ENCODE measurements at places on chromosomes 12 and 14.
A peak's percentile ranks its signal among the peaks of the same experiment; 100 is the strongest.

DNA sequence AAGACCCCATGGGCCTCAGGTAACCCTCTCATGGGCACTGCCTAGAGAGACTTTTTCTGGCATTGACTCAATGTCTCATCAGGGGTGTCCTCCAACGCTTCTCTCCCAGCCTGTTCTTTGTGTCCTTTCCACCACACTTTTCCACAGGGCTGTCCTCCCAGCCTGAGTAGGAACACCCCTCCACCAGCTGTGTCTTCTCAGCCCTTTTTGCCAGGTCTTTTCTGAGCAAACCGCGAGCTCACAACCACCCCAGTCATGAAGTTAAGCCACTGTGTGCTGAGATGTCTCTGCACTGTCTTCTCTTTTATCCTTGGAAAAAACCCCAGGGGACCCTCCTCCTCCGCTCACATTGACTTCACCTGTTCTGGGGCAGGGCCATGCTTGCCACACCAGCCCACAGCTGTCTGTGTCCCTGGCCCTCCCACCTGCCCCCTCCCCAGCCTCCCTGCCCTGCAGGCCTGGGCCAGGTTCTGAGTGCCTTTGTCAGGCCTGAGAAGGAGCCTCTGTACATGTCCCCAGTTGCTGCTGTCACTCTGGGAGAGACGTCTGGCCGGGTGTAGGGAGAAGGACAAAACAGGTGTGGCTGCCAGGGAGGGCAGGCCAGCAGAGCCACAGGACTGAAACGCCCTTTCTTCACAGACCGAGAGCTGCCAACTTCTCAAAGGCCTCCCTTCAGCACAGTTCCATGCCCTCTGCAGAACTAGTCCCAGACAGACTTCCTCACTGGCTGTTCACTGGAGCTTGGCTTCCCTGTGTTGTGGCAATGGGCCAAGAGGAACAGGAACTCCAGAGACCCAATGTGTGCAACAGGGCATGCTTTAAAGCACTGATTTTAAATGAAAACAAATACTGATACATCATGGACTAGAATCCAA lies 50.5 kb upstream of the PNMA1 start:
- no peak for DNase-seq

DNA sequence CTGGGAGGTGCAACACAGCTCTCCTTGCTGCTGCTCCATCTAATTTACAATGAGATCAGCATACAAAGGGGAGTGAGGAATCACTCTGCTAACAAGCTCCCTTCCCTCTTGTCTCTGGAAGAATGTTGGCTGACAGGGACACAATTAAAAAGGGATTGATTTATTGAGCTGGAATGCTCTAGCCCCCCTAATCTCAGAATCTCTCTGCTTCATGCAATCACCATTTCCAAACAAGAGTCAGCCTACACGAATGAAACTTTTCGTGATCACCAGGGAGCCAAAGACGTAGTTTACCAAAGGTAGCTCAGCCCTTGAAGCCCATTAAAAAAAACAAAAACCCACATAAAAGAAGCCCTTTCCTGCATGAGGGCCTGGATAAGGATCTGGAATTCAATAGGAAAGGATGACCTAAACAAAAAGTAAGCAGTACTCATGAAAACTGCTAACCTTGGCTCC lies 223.8 kb downstream of the C12orf75 start:
- no peak for DNase-seq

- no peak for DNase-seq
Observed at GRCh38 chr12:97714107-97714563, 251.5 kb downstream of the RMST start.

DNA sequence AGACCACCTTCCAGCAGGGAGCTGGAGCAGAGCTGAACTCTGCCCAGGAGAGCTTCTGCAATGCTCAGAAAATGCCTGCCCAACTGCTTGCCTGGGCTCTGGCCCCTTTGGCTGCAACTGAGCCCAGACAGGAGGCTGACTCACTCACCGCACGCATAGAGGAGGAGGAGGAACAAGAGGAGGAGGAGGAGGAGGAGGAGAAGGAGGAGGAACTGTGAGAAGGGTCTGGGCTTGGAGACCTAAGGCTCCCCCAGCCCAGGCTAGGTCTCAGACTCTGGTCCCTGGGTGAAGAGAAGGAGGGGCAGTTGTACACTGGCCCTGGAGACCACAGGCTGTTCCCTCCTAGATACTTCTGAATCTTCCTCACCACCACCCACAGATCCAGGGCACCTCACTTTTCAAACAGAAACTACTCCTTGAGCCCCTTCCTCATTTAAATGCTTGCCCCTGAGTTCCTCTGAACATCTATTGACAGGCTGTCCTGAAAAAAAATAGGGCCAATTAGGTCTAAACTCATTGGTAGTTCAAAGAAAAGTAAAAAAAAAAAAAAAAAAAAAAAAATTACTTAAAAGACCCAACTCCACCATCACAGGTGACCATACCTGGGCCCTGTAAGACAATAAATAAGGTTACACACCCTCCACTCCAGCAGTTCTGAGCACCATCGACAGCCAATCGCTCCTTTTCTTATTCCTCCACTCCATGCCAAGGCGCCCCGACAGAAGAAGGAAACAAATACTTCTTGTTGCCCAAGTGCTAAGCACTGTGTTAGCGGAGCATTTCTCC lies 674 bp downstream of the VDR start:
- DNase-seq: peak; percentile 76

DNA sequence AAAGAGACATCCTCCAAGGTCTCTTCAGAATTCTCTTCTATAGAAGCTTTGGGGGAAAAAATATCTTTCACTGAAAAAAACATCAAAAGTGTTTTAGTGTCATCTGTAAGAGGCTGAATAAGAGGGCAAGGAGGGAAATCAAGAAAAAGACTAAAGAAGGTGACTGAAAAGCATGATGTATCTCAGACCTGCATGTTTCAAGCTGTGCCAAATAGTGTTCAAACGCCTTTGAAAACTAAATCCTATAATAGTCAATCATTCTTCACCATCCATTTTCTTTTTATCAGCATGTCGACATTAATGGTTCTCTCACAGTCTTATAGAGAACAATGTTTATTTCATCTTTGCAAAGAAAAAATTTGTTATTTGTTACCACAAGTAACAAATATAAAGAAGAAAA lies 94.5 kb downstream of the CEP128 start:
- no peak for DNase-seq

DNA sequence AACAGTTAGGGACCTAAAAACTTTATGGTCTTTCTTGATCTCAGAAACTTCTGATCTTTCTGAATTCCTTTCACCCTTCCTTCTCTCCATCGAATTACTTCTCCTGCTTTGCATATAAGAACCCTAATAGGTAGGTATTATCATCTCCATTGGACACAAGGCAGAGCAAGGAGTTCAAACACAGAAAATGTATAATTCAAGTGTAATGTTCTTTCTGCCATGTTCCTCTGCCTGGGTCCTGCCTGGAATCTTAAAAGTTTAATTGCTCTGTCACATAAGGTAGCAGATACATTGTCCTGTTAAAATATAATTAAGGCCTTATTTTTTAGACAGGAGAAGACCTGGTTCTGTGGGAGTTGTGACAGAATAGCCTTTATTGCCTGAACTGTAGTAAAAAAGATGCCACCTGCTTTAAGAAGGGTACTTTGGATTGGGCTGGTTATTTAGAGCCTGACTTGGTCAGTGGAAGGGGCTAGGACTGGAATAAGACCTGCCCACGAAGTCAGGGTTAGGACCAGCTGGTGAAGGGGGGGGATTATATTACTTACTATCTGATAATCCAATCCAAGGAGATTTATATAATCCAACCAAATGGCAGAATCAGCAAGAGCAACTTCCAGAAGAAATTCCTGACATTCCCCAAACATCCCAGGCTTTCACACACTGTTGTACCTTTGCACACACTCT lies 10.4 kb downstream of the G2E3 start:
- no peak for DNase-seq

DNA sequence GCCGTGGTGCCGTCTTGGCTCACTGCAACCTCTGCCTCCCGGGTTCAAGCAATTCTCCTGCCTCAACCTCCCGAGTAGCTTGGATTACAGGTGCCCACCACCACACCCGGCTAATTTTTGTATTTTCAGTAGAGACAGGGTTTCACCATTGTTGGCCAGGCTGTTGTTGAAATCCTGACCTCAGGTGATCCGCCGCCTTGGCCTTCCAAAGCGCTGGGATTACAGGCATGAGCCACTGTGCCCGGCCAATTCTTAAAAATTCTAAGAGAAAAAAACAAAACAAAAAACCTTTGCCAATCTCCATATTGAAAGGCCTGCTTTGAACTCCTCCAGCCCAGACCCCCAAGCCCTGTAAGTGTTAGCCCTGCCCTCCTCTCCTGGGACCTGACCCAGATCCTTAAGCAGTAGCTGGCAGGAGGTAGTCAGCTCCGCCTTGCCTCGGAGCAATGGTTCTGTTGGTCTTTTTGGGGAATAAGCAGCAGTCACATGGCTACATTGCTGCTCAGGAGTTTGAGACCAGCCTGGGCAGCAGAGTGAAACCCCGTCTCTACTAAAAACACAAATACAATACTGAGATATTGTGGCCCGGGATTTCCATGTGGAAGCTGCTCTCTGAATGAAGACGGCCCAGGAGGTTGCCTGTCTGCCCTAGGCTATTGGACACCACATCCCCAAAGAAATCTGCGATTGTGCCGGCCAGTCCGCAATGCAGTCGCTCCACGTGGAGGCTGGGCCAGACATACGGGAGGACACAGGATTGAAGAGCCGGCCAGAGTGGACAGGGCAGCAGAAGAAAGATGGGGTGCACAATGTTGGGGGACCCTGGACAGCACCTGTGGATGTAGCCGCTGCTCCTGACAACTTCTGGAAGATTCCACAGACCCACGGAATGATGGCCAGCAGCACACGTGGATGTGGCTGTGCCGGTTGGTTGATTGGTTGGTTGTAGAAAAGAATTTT lies 28.8 kb upstream of the BEGAIN start:
- DNase-seq: no peak

- DNase-seq: no peak
Observed at GRCh38 chr14:64454671-64455070, 10.6 kb upstream of the AKAP5 start.

- no peak for DNase-seq
Observed at GRCh38 chr14:50489851-50490250, 42.5 kb downstream of the MAP4K5 start.

DNA sequence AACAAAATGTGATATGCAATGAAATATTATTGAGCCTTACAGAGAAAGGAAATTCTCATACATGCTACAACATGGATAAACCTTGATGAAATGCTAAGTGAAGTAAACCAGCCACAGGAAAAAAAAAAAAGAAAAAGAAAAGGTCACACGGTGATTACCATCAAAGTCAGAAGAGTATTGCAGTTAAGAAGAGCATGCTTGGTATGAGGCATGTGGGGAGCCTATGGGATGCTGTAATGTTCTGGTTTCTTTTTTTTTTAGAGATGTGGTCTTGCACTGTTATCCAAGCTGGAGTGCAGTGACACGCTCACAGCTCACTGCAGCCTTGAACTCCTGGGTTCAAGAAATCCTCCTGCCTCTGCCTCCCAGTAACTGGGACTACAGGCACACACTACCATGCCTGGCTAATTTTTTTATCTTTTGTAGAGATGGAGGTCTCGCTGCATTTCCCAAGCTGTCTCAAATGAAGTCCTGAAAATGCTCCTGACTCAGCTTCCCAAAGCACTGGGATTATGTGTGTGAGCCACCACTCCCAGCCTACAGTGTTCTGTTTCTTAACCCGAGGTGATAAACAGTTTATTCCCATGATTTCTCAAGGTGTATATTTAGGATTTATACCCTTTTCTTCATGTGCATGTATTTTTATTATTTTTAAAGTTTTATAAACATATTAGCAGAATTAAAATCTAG lies 96.2 kb downstream of the SEC23A start:
- no peak for DNase-seq

- peak; percentile 13 for DNase-seq
Observed at GRCh38 chr14:100530270-100531072, 56.7 kb downstream of the BEGAIN start.

GRCh38 chr12:69108037-69108436 lies 131.3 kb upstream of the CPSF6 start:
- DNase-seq: no peak

DNA sequence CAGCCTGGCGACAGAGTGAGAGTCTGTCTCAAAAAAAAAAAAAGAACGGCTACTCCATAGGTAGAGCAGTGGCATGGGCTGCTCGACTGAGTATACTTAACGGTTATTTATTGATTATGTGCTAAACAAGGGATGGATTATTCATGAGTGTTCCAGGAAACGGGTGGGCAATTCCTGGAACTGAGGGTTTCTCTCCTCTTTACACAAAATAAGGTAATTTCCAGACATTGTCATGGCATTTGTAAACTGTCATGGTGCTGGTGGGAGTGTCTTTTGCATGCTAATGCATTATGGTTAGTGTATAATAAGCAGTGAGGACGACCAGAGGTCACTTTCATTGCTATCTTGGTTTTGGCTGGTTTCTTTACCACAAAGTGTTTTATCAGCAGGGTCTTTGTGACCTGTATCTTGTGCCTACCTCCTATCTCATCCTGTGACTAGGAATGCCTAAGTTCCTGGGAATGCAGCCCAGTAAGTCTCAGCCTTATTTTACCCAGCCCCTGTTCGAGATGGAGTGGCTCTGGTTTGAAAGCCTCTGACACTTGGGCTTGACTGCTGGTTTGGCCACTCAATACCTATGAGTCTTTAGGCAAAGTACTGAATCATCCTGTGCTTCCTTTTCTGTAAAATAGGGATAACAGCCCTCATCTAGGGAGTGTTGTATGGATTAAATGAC lies 3.2 kb downstream of the DGLUCY start:
- DNase-seq: peak; percentile 37

- no peak for DNase-seq
Observed at GRCh38 chr12:86683568-86684304, 427.5 kb upstream of the MGAT4C start.

DNA sequence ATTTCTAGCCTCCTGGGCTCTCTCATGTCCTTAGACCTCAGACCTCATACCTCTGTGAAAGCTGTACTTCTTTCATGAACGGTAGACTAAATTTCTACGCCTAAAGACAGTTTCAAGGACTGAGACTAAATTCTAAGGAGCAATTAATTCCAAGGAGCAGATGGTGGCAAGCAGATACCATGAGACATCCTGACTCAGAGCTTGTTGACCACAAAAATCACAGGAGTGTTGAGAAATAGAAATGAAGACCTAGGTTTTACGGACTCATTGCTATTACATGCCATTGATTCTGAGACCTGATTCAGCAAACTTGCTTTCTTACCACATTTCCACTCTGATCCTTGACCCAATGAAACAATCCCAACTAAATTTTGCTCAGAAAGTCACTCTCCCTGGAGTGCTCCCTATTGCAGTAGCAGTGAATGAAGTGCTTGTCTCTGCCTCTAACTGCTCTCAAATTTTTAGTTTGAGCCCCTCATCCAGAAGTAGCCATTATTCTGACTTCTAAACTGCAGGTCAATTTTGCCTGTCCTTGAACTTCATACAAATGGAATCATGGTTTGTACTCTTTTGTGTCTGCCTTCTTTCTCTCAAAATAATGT lies 52.0 kb downstream of the PEX5 start:
- DNase-seq: no peak

GRCh38 chr14:91830777-91831176 lies 36.6 kb downstream of the TC2N start:
- no peak for DNase-seq

- no peak for DNase-seq
Observed at GRCh38 chr12:24664161-24664880, 284.6 kb downstream of the BCAT1 start.

DNA sequence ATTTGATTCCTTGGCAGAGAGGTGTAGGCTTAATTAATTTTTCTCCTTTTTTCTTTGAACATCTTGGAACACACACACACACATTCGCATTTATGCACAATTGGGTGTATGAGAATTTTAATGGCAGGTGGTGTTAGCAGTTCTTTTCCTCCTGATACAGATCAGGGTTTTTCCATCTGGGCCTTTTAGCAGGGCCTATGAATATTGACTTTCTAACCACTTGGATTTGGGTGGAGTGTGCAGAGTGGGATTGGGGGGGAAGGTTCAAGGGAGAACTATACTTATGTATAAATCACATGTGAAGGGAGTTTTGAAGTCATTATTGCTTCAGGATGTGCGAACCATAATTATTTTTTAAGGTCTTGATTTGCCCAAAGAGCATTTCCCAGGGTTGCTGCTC lies 28.9 kb downstream of the NTF3 start:
- DNase-seq: no peak
